A549 treated with Hydrocortisone at 1 μM for 4 hours (cell line): ENCODE measurements at places on chromosomes 1 and 21. TPM values are rescaled to one million over a fixed set of nuclear protein-coding genes. Genes with fewer than 3 reads are reported as not detected.

Gene FAM167B
- 0.16 to 0.70 TPM (median 0.55 TPM) in 5 replicates for total RNA-seq

Gene TUFT1
- total RNA-seq: 8.0 to 9.1 TPM (median 8.8 TPM) in 5 replicates

Gene OR2T2
- total RNA-seq: not detected in 5 replicates

Gene MAP10
- 0.63 to 1.1 TPM (median 0.84 TPM) in 5 replicates for total RNA-seq

Gene CCDC185
- total RNA-seq: not detected in 5 replicates

Gene ABL2
- total RNA-seq: 15.4 to 26.3 TPM (median 17.5 TPM) in 5 replicates

Gene EXTL1
- total RNA-seq: 0.02 TPM in 1 of 5 replicates, not detected in the others

Gene FAM110D
- 0.06 TPM in 4 of 5 replicates, not detected in the other for total RNA-seq
